ENCODE measurements at places on chromosomes 5 and 9.
A peak's percentile ranks its signal among the peaks of the same experiment; 100 is the strongest.

DNA sequence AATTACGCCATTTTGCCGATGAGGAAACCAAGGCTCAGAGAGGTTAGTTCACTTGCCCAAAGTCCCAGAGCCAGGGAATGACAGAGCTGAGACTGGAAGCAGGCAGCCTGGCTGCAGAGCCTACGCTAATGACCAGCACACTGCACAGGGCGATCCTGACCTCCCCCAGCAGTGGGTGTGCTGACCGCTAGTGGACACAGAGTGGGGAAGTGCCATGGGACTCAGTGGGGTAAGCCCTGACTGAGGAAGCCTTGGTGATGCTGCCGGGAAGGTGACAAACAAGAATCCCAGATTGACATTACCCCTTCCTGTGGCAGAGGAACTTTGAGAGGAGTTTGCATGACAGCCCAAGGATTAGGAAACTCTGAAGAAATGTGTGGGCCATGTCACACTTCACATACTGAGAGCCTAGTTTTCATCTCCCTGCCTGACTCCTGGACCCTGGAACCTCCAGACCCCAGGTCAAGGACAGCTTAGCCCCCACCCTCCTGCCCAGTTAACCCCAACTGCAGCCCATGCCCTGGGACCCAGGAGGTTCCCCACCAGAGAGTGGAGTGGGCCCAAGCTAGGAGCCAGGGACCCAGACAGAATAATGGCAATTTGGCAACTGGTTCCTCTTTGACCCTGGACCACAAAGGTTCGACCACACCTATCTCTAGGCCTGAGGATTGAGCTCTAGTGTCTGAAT lies 19.7 kb upstream of the CSF1R start:
- DNase-seq, result no peak

GRCh38 chr5:38202741-38203140 lies 55.6 kb upstream of the EGFLAM start:
- DNase-seq, result no peak

DNA sequence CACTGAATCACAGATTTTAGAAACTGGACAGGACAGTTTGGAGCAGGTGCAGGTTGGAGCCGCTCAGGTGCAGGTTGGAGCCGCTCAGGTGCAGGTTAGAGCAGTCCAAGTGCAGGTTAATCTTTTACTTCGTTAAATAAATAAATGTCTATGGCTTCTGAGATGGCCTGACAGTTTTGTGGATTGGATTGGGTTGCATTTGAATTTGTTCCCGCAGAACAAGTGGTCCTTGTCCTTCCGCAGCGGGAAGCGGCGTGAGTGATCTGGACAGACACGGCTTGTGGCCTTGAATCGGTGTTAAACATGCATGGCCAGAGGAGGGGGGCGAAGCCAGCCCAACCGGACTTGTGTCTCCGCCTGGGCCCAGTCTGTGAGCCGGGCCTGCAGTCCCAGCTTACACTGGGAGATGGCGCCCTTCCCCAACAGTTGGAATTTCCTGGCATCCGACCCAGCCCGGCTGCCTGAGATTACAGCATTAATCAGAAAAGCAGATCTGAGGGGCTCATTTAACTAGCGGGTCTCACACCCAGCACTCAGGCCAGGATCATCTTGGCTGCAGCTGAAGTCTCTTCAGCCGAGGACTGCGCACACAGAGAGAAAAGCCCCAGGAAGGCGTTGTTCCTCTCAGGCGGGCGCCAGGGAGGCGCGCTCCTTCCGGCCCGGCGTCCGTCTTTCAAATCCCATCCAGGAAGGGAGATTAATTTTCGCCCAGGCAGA lies 1.5 kb upstream of the OLFM1 start:
- DNase-seq, result peak; percentile 94

DNA sequence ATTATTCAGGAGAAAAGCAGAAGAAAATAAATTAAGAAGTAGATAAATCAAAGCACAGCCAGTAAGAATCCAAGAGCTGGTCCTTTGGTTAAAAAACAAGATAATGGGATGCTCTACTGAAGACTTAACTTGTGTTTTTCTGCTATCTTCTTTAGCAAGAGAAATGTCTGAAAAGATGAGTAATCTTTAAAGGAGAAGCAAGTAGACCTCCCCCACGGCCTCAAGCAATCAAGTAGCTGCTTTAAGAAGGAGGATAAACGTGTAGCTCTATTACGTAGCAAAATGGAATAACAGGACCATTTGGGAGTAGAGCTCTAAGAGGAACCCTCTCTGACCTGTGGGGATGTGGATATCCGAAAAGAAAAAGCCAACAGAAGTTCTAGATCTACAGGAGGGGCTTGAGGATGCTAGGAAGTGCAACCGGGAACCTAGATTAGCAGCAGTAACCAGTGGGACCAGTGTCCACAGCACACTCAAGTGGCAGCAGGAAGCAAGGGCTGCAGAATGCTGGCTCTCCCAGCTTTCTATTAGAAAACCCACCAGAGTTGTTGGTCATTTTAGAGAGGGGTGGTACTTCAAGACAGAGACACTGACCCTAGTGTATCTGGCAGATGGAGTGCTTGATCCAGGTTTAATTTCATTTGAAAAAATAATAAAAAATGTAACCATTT lies 185.4 kb downstream of the GABBR2 start:
- no peak for DNase-seq

GRCh38 chr9:107816561-107817021 lies 327.0 kb upstream of the KLF4 start:
- no peak for DNase-seq

DNA sequence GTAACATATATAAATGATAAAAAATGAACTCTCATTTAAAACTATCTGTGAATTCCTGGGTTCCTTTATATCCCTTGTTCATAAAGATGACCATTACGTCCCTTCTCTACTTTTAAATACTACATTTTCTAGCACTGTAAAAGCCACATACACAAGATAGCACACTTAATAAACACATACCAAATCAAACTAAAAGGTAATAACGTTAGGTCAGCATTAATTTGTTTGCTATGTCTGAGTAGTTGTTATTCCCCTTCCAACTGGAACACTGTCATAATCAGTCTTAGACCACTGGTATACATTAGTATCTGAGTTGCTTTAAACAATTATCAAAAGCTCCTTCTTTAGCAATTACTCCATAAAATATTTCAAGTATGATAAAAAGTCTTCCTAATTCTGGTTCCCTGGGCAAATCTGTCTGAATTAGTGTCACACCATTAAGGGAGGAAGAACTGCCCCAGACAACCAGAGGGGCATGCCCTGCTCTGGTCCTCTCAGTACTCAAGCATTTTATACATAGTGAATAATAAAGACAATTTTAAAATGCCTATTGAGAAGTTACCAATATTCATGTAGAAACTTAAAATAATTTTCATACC lies 98.1 kb downstream of the RAPGEF6 start:
- DNase-seq, result no peak

GRCh38 chr5:142677198-142677597 lies 8.7 kb downstream of the FGF1 start:
- no peak for DNase-seq

- no peak for DNase-seq
Measured at GRCh38 chr9:73810585-73811215, 659.0 kb downstream of the ANXA1 start.

- DNase-seq, result no peak
Measured at GRCh38 chr5:150368526-150368925, 11.0 kb downstream of the TCOF1 start.

DNA sequence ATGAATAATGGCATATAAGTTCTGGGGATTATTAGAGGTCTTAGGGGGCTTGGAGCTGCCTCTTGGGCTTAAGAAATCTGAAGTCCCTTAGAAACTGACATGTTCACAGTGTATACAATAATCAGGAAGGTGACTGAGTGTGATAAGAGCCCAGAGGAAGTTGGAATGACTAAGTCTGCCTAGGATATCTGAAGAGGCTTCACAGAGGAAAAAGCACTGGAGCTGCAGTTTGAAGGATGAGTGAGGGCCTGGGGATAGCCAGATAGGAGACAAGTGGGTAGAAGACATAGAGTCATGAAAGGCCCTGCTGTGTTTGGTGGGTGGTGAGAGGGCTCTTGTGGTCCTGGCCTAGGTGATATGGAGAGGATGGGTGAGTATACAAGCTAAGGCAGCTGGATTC lies 8.8 kb downstream of the NEUROG1 start:
- DNase-seq, result no peak

- DNase-seq, result no peak
Measured at GRCh38 chr5:43637416-43637815, 34.4 kb downstream of the NNT start.

- DNase-seq, result no peak
Measured at GRCh38 chr5:42666869-42667268, 89.7 kb upstream of the CCDC152 start.

GRCh38 chr5:7321724-7322123 lies 74.2 kb upstream of the ADCY2 start:
- no peak for DNase-seq

GRCh38 chr9:2264081-2264480 lies 248.9 kb downstream of the SMARCA2 start:
- no peak for DNase-seq

DNA sequence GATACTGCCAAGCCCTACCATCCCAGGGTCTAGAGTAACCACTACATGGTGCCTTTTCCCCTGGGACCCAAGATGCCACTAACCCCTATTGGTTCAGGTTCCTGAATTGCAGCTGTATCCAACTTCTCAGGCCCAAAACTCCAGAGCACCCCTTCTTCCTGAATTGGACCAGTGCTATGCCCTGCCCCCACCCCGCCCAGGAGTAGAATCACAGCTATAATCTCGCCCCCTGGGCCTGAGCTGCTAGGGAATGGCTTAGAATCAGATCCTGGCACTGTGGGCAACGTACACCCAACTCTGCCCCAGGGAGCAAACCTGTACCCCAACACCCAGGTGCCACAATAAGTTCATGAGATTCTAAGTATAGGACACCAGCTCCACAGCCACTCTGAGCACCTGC lies 206.3 kb downstream of the CACNA1B start:
- DNase-seq, result no peak

- no peak for DNase-seq
Measured at GRCh38 chr5:142942901-142943300, 172.7 kb downstream of the ARHGAP26 start.

GRCh38 chr9:135586601-135587109 lies 25.1 kb downstream of the PAEP start:
- no peak for DNase-seq

- DNase-seq, result no peak
Measured at GRCh38 chr5:175250426-175250825, 193.6 kb downstream of the DRD1 start.

DNA sequence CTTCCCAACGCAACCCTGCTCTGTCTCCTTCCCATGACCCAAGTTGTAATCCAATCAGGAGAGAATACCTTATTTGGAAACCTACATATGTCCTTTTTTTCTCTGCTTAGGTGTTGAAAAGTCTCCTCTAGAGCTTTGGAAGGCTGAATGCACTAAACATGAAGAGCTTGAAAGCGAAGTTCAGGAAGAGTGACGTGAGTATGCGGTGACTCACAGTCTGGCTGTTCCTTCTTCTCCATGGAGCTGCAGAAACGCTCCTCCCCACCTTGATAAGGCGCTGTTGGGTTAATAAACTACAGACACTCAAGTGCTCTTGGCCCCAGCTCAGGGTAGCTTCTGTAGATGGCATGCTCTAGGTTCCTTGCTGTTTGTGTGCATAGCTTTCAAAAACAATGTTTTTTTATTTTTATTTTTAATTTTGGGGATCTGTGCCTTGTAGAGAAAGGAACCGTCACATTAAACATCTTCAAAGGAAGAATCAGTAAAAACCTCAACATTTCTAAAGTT lies 30.7 kb downstream of the RAI14 start:
- no peak for DNase-seq

GRCh38 chr9:128636556-128637530 lies 19.8 kb downstream of the DYNC2I2 start:
- peak; percentile 36 for DNase-seq

DNA sequence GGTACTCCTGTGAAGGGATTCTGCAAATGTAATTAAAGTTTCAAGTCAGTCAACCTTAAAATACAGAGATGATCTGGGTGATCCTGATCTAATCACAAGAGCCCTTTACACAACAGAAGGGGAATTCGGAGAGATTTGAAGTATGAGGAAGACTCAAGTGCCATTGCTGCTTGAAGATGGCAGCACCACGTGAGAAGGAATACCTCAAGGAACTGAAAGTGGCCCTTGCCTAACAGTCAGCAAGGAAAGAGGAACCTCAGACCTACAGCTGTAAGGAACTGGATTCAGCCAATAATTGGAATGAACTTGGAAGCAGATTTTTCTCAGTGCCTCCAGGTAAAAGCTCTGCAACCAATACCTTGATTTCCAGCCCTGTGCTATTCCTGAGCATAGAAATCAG lies 87.4 kb downstream of the THBS4 start:
- no peak for DNase-seq

DNA sequence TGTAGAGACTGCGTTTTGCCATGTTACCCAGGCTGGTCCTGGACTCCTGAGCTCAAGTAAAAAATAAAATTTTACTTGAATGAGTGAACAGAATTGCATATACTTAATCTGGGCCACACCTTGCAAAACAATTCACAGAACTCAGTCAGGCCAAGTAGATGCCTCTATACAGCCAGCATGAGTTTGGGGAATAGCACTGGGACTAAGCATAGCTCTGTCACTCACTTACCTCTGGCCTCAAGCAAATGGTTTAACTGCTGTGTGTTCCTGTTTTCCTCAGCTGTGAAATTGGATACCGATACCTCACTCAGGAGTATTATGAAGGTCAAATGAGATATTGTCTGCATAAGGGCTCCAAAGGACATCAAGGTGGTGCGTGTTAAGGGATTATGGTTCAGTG lies 10.9 kb upstream of the FRMPD1 start:
- DNase-seq, result no peak

GRCh38 chr5:67537439-67538148 lies 341.0 kb upstream of the CD180 start:
- peak; percentile 19 for DNase-seq

GRCh38 chr5:72145348-72145747 lies 38.1 kb downstream of the MAP1B start:
- DNase-seq, result peak; percentile 52
